Cortex of kidney (tissue), 1 donor: ENCODE measurements at places on chromosomes 5 and 9.

- no peak for DNase-seq
These were observed 110.6 kb downstream of the PLCXD3 start for GRCh38 chr5:41399839-41400238.

DNA sequence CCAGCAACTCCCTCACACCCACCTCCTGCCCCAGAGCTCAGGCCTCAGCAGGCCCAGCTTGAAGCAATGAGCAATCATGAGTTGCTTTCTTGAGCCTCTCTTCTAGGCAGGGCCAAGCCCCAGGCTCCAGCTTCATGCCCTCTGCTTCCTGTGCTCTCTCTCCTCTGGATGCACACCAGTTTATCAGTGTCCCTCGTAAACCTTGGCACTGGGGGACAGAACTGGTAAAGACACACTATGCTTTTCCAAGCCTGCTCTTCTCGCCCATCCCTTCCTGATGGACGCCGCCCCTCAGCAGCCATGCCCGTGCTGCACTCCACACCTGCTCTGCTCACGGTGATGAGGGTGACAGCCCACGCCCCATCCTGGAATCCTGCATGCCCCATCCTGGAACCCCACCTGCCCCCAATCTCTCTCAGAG lies 49.4 kb upstream of the ORM1 start:
- DNase-seq = no peak

DNA sequence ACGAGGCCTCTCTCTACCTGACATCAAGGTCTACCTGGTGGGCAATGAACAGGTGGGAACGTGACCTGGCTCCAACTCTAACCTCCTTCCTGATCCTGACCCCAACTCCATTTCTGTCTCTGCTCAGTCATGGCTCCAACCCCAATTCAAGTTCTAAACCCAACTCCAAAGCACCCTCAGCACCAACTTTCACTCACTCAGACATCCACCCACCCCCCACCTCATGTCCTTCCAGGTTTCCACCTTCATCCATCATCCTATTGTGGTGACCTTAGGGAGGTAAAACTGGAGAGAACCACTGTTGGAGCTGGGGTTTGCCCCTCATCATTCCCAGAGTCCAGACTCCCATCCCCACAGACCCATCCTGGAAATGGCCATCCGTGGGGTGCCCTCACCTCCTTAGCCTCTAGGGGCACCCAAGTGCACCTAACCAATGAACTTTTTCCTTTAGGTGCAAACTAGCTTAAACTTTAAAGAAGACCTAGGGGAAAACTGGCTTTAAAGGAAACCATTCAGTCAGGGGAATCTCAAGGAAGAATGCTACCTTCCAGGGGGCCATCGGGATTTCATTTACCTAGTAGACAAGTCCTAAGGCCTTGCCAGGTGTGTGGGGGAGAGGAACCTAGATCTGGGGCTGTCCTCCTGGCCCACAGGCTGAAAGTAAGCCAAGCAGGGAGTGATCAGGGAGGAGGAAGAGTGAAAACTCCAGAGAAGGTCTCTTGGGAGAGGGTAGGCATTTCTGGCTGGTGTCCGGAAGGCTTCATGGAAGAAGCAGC lies 11.3 kb downstream of the RGS14 start:
- DNase-seq = no peak

- no peak for DNase-seq
These were observed 16.7 kb upstream of the ARSI start for GRCh38 chr5:150319484-150319790.

DNA sequence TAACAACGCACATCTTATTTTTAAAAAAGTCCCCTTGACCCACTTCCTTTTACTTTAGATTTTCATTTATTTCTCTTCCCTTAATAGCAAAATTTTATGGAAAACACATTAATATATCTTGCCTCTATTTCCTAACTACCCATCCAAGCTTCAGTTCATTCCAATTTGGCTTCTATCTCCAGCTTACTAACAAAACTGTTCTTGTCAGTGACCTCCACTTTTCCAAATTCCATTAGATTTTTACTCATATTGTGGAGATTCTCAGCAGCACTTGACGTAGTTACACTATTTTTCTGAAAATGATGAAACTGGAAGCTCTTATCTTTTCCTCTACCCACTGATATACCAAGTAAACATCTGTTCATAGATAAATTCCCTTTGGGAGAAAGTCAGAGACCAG lies 46.5 kb upstream of the ADAMTS19 start:
- no peak for DNase-seq
